ENCODE measurements at places on chromosomes 6 and 20.

DNA sequence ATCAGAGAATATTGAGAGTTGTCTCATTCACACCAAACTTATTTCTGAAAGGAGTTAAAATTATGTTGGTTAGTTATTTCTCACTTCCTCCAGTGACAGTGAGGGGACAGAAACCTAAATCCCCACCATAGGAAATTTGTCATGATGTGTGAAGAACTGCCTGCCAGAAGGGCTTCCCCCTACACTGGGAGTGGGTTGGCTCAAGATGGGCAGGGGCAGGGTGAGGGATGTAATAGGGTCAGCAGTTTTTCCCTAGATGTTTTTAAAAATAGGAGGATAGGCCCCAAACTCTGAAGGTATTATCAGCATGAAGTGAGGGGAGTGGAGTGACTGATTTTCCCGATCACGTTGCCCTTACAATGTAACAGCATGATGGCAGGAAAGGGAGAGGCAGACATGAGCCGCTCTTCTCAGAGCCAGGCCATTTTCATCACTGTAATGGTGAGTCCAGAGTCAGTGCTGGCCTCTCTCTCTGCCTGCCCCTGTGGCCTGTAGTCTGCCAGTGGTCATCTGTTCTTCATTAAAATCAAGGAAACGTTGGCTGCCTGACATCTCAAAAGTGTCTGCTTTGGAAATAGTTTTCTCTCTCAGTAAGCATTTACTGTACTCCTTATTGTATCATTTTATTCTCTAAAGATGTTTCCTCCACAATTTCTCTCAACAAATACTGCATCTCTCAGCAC, 59.8 kb upstream of the SYNJ2 start:
- DNase-seq = no peak

DNA sequence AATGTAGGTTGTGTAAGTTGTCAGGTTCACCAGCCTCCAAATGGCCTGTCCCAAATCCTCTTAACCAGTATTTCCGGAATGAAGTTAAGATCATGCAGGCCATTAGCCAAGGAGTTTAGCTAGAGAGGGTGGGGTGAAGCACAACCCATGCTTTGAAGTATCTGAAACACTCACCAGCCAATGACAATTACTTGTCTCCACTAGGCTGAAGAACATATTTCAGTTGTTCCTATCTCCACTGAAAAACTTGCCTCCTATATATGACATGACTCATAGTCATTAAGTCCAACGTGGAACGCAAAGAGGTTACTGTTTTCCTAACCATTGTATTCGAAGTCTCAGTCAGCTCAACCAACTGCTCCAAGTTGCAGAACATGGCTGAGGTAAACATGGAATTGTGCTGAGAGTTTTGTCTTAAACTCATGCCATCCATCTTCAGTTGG, 37.4 kb upstream of the TNFAIP3 start:
- no peak for DNase-seq

DNA sequence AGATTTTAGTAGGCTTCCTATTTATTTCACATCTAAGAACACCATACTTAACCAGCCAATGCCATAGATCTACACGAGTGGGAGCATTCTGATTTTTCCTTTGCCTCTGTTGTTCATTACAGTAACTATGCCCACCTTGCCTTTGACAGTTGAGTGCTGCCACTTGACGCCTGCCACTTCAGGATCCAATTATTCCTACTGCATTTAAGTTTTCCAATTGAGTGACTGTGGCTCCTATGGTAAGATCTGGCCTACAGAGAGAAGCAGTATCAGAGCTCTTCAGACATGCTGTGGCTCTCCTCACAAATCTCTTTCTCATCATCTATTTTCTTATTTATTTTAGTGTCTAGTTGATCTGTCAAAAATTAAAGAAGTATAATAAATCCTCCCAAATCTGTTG, 403.0 kb upstream of the SPTLC3 start:
- no peak for DNase-seq

DNA sequence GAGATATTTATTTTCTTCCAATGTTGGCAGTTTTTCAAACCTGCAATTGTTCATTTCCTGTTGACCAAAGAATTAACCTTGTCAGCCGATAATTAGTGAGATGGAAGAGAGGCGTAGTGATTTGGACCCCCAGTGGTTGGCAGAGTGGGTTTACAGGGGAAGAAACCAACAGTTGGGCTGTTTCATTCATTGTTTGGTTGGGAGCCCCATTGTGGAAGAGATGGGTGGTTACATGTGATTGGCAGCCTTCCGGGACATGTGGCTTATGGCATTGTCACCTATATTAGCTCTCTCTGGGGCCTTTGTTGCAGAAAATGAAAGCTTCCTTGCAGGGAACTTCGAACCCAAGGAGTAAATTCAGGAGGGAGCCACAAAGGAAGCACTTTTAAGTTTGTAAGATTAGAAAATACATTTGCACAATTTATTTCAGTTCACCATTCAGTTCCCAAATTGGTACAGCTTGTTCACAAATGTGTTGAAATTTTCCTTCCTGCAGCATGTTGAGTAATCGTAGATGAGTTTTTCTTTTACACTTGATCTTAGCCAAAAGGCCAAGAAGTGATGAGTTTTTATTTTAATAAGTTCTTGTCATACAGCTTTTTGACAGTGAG, 50.3 kb upstream of the CDKAL1 start:
- DNase-seq = peak; percentile 14

DNA sequence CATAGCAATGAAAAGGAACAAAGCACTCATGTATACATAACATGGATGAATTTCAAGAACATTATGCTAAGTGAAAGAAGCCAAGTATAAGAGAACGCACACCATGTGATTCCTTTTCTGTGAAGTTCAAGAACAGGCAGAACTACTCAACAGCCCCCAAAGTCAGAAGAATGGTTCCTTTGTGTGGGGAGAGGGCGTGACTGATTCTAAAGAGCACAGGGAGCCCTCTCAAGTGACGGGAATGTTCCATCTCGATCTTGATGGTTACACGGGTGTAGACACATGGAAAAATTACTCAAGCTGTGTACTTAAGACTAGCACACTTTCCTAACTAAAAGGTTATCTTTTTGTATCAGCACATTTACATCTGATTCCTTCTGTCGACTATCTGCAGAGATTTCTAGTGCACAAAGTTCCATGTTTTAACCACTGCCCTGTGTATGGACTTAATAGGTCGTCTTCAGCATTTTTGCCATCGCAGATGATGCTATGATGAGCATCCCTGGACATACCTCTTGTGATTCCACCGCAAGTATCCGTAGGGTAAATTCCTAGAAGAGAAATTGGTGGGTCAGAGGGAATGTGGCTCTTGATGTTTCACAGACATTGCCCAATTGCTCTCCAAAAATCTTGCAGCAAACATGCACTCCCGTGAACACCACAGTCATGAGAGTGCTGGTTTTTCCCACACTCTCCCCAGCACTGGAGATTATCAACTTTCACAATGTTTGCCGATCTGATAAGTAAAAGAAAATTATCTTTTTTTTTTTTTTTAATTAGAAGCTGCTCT, 279.3 kb downstream of the BMP7 start:
- no peak for DNase-seq

- DNase-seq = no peak
Measured at GRCh38 chr6:155832596-155832995, 377.0 kb upstream of the NOX3 start.

GRCh38 chr20:50385733-50386640, 124.2 kb upstream of the PTPN1 start:
- DNase-seq = no peak

GRCh38 chr6:33770833-33771145, 18.1 kb downstream of the LEMD2 start:
- DNase-seq = no peak

- no peak for DNase-seq
Measured at GRCh38 chr6:98777762-98778161, 56.6 kb upstream of the POU3F2 start.

- peak; percentile 22 for DNase-seq
Measured at GRCh38 chr6:16206595-16207037, 31.8 kb upstream of the GMPR start.

- no peak for DNase-seq
Measured at GRCh38 chr20:37711001-37711400, 17.2 kb downstream of the CTNNBL1 start.

DNA sequence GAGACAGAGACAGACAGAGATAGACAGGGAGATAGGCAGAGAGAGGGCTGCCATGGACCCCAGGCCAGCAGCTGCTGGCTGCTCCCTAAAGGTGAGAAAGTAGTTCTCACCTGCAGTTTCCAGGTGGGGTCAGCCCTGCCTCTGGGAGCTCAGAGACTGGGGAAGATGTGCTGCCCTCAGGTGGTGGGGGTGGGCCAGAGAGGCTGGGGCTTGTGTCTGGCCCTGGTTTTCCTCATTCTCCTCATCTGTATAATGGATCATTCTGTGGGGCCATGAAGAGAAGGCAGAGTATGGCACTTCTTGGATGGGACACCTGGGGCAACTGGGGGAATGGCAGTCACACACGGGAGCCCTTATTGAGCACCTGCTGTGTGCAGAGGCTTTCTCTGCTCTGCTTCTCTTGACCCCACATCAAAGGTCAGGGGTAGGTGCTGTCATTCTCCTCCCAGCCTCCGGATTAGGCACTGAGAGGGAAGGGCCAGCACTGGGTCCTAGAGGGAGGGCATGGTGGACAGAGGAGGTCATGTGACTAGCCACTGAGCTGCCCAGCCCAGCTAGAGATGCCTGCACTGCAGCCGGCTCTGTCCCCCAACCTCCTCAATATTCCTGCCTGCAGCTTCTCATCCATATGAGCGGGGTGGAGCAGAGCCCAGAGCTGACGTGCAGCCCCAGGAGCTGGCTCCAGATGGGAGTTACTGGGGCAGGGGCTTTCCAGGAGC, 4.1 kb downstream of the ANGPT4 start:
- no peak for DNase-seq

GRCh38 chr6:12814015-12814414, 97.4 kb downstream of the PHACTR1 start:
- DNase-seq = no peak

DNA sequence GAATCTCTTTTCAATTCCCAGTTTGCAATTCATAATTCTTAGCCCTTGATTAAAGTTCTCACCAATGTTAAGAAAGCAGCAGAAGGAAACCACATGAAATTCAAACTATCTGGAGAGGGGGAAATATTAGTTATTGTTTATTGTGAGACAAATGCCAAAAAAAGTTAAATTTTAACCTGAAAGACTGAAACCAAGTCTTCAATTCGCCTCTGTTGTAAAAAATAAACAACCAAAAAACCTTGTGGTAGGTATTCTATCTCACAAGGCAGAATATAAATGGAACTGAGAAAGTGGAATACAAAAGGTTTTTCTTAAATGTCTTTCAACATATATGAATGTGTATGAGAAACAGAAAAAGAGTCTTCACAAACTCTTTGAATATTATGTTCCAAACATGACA, 24.8 kb downstream of the TMX4 start:
- no peak for DNase-seq

DNA sequence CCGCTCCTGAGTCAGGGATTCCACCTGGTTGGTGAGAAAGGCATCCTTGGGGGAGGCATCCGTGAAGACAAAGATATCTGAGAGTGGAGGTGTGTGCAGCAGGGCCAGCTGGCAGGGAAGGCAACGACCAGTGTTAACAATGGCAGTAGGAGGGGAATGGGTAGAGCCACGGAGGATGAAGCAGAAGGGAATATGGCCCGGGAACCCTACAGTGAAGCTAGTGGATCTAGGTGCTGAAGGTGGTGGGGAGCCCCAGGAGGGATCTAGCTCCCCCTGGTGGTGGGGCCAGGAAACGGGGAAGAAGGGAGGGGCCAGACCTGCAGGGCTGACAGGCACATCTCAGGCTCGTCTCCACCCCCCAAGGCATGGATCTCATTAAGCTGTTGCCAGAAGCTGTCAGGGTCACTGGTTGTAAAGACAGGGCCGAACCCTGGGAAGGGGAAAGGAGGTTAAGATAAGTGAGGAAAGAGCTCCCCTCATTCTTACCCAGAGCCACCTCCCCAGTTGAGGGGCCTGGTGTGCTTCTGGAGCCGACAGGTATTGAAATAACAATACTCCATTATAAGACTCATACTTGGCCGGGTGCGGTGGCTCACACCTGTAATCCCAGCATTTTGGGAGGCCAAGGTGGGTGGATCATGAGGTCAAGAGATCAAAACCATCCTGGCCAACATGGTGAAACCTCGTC, 7.3 kb downstream of the VWA7 start:
- DNase-seq = no peak

DNA sequence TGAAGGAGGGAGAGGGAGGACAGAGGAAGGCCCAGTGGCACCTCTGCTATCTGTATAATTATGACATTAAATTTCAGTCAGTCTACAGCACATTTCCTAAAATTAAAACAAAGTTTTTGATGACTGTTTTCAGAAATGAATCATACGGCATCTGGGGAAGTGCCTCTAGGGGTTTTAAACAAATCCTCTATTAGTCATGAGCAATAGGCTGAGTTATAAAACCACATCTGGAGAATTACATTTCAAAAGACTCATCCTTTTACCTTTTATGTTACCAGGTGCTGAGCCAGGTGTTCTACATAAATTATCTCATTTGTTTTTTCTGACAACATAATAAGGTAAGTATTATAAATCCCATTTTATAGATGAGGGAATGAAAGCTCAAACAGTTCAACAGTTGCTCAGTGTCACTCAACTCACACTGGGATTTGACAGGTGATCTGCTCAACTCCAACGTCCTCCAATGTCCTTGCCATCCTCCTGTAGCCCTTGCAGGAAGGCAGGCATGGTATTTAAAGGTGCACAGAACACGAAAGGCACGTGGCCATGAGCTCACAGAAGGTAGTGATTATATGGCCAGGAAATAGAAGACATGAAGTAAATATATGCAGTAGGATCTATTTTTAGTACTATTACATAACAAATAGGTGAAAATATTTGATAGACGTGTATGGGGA, 184.2 kb upstream of the MAN1A1 start:
- no peak for DNase-seq

DNA sequence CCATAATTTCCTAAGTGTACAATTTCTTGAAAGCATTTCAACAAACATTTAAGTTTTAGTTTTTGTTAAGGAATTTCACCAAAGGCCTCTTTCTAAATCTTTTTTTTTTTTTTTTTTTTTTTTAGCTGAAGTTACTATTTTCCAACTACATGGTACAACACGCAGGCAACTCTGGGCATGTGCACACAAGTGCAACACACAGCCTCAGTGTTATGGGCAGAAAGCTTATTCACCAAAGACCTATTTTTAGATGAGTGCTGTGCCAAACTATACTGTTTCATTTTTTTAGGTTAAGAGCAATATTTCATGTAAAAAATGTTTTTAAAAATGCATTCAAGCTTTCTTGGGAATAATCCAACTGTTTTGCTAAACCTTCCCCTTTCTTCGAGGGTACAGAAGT, 42.0 kb upstream of the MAP3K4 start:
- DNase-seq = no peak

GRCh38 chr6:44856479-44856878, 469.0 kb downstream of the CDC5L start:
- no peak for DNase-seq

GRCh38 chr20:16095226-16095625, 478.0 kb downstream of the KIF16B start:
- DNase-seq = no peak

DNA sequence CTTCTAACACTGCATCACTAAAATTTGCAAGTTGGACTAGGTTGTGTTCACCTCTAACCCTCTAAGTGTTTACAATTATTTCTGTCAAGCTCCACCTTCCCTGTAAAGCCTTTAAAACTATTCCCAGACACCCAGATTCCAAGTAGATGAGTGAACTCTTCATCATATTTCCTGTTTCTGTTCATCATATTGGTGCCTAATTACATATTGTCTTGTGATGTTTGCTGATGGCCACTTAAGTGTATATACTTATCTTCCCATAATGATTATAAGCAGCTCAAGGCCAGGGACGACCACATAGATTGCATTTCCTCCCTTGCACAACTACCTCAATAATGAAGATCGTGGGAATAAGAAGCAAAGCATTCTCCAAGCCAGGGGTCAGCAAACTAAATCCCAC, 16.8 kb downstream of the TNFRSF21 start:
- no peak for DNase-seq

Measured in NCI-H1417 treated with DMSO at 0.1 percent for 48 hours (cell line).